ENCODE measurements at places on chromosomes 4 and X. TPM values are rescaled to one million over a fixed set of nuclear protein-coding genes. Genes with fewer than 3 reads are reported as not detected.
A peak's percentile ranks its signal among the peaks of the same experiment; 100 is the strongest.

GRCh38 chrX:56232221-56233082 lies at the start of gene KLF8:
Gene KLF8 (plus strand): TSS chrX:56232356. CDS start chrX:56233335, 979 bp downstream.
- no peaks in the 10 kb centered on the region for H3K36me3 ChIP-seq
- no peak within 1 kb of the TSS for H3K27ac ChIP-seq
- H3K4me1 ChIP-seq, result peaks cover 6% of the 10 kb centered on the region

GRCh38 chr4:109321232-109321631 lies 18.8 kb upstream of the COL25A1 start:
- H3K4me1 ChIP-seq, result no peaks in the 10 kb centered on the region
- H3K36me3 ChIP-seq, result peaks cover 5% of the 10 kb centered on the region
- no peak for DNase-seq
- no peak overlapping the region for H3K4me3 ChIP-seq
- H3K27ac ChIP-seq, result no peak overlapping the region

LAGE3 gene
- 49.8 TPM for total RNA-seq

GRCh38 chr4:44859477-44859876 lies 133.1 kb upstream of the GNPDA2 start:
- no peak for DNase-seq
- H3K36me3 ChIP-seq, result no peaks in the 10 kb centered on the region
- no peaks in the 10 kb centered on the region for H3K27me3 ChIP-seq

DNA sequence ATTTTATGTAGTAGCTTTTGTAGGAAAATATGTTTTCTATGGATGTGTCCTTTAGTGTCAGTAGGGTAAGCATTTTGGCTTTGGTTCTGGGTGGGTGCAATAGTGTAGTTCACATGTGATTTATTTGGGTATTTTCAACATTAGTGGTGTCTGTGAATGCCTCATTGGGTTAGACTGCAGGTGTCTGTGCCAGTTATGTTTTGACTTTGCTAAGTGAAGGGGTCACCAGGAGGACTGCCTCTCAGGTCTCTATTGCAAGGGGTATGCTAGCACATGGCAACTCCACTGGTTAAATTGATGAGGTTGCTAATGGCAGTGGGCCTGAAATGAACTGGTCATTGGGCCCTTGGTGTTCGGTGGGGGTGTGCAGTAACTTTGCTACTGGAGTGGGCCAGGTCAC lies 467.1 kb downstream of the NAF1 start:
- no peak overlapping the region for H3K27ac ChIP-seq
- no peak for DNase-seq
- H3K4me3 ChIP-seq, result no peak overlapping the region
- no peaks in the 10 kb centered on the region for H3K27me3 ChIP-seq
- H3K36me3 ChIP-seq, result no peaks in the 10 kb centered on the region
- no peaks in the 10 kb centered on the region for H3K4me1 ChIP-seq

ARHGEF38 gene
- total RNA-seq, result not detected

DNA sequence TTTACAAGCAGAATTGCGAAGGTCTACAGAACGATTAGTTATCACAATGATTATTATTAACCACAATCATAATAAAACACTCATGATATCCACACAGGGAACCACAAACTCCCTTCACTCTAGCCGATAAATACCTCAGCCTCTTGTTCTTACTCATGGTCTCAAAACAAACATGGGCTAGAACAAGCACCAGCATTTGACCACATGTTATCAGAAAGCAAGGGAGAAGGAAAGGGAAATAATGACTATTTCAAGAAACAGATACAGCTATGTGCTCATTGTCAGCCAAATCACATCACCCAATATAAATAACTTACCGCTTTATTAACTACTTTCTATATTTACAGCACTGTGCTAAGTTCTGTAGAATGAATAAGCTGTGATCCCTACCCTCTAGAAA lies 663.2 kb upstream of the HTR2C start:
- H3K27ac ChIP-seq, result no peak overlapping the region
- no peak overlapping the region for H3K4me3 ChIP-seq
- no peaks in the 10 kb centered on the region for H3K36me3 ChIP-seq
- DNase-seq, result no peak
- no peaks in the 10 kb centered on the region for H3K4me1 ChIP-seq
- H3K27me3 ChIP-seq, result no peaks in the 10 kb centered on the region

- H3K36me3 ChIP-seq, result peaks cover 23% of the 10 kb centered on the region
- H3K27ac ChIP-seq, result peak overlapping the region; percentile 94
- DNase-seq, result peak; percentile 51
- peak overlapping the region; percentile 21 for H3K4me3 ChIP-seq
- peaks cover 82% of the 10 kb centered on the region for H3K4me1 ChIP-seq
- no peaks in the 10 kb centered on the region for H3K27me3 ChIP-seq
These were observed 165.3 kb upstream of the PPP1R2C start for GRCh38 chrX:42943051-42943974.

DNA sequence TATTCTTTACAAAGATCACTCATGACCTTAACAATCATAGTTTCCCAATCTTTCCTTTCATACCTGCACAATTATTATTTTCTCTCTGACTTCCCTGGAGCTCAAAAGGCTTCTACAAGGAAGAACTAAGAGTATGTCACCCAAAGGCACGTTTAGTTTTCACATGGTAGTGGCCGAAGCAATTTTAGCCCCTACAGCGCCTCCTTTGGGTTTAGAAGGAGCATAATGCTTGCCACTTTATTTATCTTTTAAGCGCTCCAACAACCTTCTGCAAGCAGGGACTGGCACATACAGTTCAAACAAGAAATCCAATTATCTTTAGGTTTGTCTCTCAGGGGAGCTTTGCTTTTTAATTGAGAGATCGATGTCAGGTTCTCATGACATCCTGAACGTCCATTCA lies 42.0 kb upstream of the IGSF1 start:
- no peaks in the 10 kb centered on the region for H3K36me3 ChIP-seq
- DNase-seq, result no peak
- H3K4me3 ChIP-seq, result no peak overlapping the region
- peaks cover 1% of the 10 kb centered on the region for H3K27me3 ChIP-seq
- H3K27ac ChIP-seq, result no peak overlapping the region
- no peaks in the 10 kb centered on the region for H3K4me1 ChIP-seq

GRCh38 chr4:62359441-62360155 lies 1159.5 kb downstream of the ADGRL3 start:
- no peak overlapping the region for H3K4me3 ChIP-seq
- no peaks in the 10 kb centered on the region for H3K36me3 ChIP-seq
- no peaks in the 10 kb centered on the region for H3K4me1 ChIP-seq
- no peak overlapping the region for H3K27ac ChIP-seq
- no peaks in the 10 kb centered on the region for H3K27me3 ChIP-seq

GRCh38 chr4:140559696-140560095 lies 9.1 kb downstream of the UCP1 start:
- H3K27me3 ChIP-seq, result peaks cover 25% of the 10 kb centered on the region
- no peaks in the 10 kb centered on the region for H3K36me3 ChIP-seq
- H3K4me3 ChIP-seq, result no peak overlapping the region
- peaks cover 19% of the 10 kb centered on the region for H3K4me1 ChIP-seq
- DNase-seq, result no peak

DNA sequence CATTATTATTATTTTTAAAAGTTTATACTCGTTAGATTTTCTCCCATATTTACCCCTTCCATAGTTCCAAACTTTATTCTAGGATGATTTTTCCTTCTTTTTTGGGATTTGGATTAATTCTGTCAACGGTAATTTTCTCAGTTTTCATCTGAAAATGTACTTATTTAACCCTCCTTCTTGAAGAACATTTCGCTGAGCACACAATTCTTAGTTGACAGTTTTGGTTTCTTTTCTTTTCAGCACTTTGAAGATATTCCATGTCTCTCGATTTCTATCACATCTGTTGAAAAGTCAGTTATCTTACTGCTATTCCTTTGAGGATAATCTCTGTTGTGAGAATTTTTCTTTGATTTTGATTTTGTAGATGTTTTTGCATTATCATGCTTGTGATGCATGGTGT lies 85.2 kb downstream of the SCLT1 start:
- DNase-seq, result no peak
- H3K27ac ChIP-seq, result no peak overlapping the region
- no peak overlapping the region for H3K4me3 ChIP-seq
- no peaks in the 10 kb centered on the region for H3K27me3 ChIP-seq
- H3K36me3 ChIP-seq, result peaks cover 10% of the 10 kb centered on the region

PRR32 gene
- not detected for total RNA-seq

DNA sequence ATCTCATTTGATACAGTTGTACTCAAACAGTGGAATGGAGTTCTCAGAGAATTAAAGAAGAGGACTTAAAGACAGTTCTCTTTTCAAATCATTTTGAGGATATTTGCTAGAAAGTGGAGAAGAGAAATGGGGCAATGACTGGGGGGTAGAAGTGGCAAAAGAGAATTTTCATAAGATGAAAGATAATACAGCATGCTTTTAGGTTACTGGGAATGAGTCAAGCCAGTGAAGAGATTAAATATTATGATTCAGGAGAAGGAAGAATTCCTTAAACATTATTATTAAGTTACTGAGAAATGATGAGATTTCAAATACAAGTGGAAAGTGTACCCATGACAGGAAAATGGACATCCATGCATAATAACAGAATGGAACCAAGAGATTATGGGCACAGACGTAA lies 219.0 kb upstream of the DKK2 start:
- H3K4me1 ChIP-seq, result no peaks in the 10 kb centered on the region
- no peaks in the 10 kb centered on the region for H3K36me3 ChIP-seq
- no peak for DNase-seq

GRCh38 chrX:9466736-9467135 lies 1.9 kb downstream of the TBL1X start:
- peak overlapping the region; percentile 78 for H3K27ac ChIP-seq
- DNase-seq, result peak; percentile 12
- peak overlapping the region; percentile 76 for H3K4me3 ChIP-seq
- H3K27me3 ChIP-seq, result no peaks in the 10 kb centered on the region
- peaks cover 36% of the 10 kb centered on the region for H3K4me1 ChIP-seq

GRCh38 chr4:128452415-128452814 lies 164.8 kb upstream of the PGRMC2 start:
- peaks cover 12% of the 10 kb centered on the region for H3K4me1 ChIP-seq
- no peak overlapping the region for H3K27ac ChIP-seq
- no peak overlapping the region for H3K4me3 ChIP-seq
- no peak for DNase-seq
- no peaks in the 10 kb centered on the region for H3K36me3 ChIP-seq

NOCT gene
- 24.9 TPM for total RNA-seq

GRCh38 chr4:3416821-3417221 lies 24.9 kb upstream of the HGFAC start:
- no peak overlapping the region for H3K4me3 ChIP-seq
- H3K4me1 ChIP-seq, result no peaks in the 10 kb centered on the region
- no peaks in the 10 kb centered on the region for H3K36me3 ChIP-seq

All from activated CD8-positive, alpha-beta T cell treated with anti-CD3 and anti-CD28 coated beads for 36 hours (primary cell).